ENCODE measurements at places on chromosomes 4 and X.

- no peak for DNase-seq
Measured at GRCh38 chr4:113531572-113531971, 230.0 kb downstream of the CAMK2D start.

DNA sequence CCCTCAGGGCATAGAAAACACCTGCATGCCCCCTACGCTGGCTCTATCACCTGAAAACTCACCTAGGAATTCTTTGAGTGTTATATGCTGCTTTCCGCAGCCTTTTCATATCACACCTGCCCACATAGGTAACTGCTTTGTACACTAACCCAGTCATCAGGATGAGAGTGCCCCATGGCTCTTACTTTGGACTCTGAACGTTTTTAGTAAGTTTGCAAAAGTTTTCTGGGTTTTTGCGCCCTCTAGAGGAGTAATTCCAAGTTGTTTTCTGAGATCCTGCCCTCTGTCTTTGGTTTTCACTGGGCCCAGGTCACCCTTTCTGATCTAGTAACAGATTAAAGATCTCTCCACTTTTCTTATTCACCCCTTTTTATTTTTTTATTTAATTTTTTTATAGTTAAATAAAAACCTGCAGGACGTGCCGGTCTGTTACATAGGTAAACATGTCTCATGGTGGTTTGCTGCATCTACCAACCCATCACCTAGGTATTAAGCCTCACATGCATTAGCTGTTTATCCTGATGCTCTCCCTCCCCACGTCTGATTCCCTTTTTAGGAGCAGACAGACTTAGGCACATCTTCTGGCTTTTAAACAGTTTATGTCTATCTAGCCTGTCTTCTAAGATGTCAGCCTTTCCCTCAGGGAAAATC lies 139.2 kb downstream of the NWD2 start:
- no peak for DNase-seq

- no peak for DNase-seq
Measured at GRCh38 chr4:5889002-5889696, 3.7 kb downstream of the CRMP1 start.

GRCh38 chr4:163245044-163245728 lies 78.5 kb upstream of the NAF1 start:
- no peak for DNase-seq

DNA sequence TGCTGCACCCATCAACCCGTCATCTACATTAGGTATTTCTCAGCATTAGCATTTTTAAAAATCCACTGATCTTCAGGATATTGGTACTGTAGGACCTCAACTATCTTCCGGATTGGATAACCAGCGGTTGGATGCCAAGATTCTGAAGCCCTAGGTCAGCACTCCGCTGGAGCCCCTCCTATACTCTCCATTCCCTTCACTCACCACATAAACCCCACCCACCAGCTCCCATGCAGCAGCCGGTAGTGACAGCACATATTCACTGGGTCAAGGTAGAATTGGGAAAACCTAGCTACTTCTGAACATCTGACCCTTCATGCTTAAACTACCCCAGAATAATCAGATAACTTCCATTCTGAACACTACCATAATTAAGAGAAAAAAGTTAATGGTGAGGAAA lies 134.9 kb downstream of the CORIN start:
- DNase-seq: no peak

- DNase-seq: no peak
Measured at GRCh38 chr4:101418055-101418454, 70.7 kb upstream of the PPP3CA start.

GRCh38 chr4:188660796-188661195 lies 521.6 kb downstream of the TRIML1 start:
- DNase-seq: no peak

- peak; percentile 21 for DNase-seq
Measured at GRCh38 chr4:15149839-15150592, 147.7 kb downstream of the CPEB2 start.

- DNase-seq: no peak
Measured at GRCh38 chr4:116590648-116591047, 494.7 kb downstream of the TRAM1L1 start.

GRCh38 chr4:183130328-183131155 lies 31.5 kb downstream of the WWC2 start:
- DNase-seq: no peak

GRCh38 chr4:155802190-155802959 lies 43.6 kb downstream of the GUCY1B1 start:
- peak; percentile 35 for DNase-seq

DNA sequence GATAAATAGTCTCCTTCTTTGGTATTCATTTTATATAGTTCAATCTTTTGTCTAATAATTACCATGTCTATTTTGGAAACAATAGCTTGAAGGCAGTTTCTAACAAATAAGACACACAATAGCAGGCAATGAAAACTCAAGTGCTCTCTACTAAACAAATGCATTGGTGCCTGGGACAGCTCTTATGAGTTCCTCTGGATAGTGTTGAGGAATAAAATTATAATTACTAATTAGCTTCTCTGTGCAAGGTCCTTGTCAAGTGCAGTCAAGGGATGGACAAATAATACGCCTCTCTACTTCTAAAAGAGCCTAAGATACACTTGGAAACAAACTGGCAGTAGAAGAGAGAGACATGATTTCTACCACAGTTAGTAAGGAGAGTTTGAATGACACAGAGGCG lies 229.0 kb upstream of the GLRA2 start:
- no peak for DNase-seq

GRCh38 chr4:189285377-189285776 lies 655.3 kb upstream of the FRG1 start:
- no peak for DNase-seq

DNA sequence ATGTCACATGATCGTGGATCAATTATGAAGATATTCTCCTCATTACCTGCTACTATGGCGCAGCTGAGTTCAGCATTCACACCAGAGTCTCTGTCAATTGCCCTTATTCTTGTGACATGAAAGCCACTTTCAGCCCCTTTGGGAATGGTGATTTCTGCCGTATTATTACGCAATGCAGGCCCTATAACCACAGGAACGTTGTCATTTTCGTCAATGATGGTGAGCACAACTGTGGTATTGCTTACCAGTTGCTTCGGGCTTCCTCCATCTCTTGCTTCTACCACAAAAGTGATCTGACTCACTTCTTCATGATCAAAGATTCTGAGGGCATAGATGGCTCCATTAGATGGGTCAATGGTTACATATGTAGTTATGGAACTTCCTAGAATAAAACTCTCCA lies 2.1 kb downstream of the PCDH18 start:
- no peak for DNase-seq

DNA sequence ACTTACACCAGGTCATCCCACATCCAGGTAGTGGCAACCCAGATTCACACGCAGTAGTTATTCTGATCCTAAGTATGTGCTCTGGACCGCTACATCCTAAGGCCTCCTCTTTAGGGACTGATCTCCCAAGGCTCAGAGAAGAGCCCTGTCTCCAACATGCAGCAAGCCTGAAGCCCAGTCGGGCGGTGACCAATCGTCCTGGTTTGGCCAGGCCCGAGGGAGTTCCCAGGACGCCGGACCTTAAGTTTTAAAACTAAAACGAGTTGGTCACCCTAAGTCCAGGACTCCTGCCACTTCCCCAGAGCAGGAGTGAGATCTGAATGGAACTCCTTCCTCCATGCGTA lies 385 bp downstream of the LYAR start:
- no peak for DNase-seq

DNA sequence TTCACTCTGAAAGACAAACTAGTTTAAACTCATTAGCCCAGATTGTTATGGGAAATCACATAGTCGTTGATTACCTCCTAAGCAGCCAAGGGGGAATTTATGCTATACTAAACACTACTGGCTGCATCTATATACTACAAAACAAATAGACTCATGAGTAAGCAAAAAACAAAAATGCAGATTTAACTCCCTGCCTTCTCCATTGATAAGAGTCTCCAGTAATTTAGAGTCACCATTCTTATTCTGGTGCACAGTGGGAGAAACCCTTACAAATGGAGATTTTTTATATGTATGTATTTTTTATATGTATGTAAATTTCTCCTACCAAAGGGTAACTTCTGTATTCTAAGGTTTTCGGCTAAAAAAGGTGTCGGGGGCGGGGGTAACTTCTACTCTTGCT lies 126.6 kb downstream of the PLS3 start:
- no peak for DNase-seq

GRCh38 chr4:119549639-119550038 lies 79.0 kb downstream of the PDE5A start:
- no peak for DNase-seq

GRCh38 chr4:124936427-124936826 lies 223.9 kb upstream of the ANKRD50 start:
- no peak for DNase-seq

- DNase-seq: no peak
Measured at GRCh38 chr4:182228991-182229577, 14.1 kb upstream of the TENM3 start.

GRCh38 chr4:42339935-42340406 lies 57.3 kb upstream of the SHISA3 start:
- no peak for DNase-seq

All from BJ (cell line).